ENCODE measurements at places on chromosomes 1 and 21.

DNA sequence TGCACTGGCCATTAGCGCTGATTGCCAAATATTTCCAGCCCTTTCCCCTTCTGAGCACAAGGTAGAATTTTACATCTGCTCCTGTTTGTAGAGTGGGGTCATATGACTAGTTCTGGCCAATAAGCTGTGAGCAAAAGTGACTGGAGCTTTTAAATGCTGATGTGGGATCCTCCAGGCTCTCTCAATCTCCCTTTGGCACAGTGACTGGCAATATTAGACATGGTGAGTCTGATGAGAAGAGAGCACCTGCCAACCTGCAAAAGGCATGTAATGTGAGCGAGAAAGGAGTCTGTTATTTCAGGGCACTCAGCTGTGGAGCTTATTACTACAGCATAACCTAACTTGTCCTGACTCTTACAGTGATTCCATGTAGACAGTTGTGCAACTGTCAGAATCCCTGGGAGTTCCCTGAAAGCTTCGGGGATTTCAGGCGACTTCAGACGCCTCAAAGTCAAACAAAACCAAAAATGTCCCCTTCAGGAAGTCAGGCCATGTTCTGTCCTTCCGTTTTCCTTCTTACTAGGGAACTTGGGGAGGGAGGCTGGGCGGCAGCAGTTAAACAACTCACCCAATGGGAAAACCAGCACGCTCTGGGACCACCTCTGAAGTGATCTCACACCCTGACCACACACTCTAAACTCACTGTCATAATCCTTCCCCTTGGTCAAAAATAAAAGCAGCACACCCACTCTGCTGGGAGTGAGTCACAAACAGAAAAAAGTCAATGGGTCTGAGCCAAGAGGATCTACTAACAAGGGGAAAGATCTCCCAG, 3.6 kb upstream of the RASSF5 start:
- DNase-seq = no peak

- DNase-seq = no peak
Measured at GRCh38 chr1:56188221-56188620, 391.1 kb downstream of the PLPP3 start.

- no peak for DNase-seq
Measured at GRCh38 chr1:114010433-114011184, 31.3 kb downstream of the OLFML3 start.

GRCh38 chr1:113786069-113786468, 26.2 kb downstream of the RSBN1 start:
- DNase-seq = no peak

DNA sequence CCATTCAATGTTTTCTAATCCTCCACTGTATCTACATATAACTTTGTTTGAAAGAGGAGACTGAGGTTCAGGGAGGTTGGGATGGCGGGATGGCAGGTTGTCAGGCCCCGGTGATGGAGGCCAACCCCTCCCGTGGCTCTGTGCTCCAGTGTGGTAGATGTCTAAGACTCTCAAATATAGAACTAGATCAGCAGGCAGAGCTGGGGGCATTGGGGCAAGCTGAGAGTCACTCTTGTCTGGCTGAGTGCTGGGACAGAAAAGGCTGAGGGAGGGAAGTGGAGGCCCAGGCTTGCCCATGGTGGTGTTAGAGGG, 1.7 kb downstream of the IL6R start:
- no peak for DNase-seq

DNA sequence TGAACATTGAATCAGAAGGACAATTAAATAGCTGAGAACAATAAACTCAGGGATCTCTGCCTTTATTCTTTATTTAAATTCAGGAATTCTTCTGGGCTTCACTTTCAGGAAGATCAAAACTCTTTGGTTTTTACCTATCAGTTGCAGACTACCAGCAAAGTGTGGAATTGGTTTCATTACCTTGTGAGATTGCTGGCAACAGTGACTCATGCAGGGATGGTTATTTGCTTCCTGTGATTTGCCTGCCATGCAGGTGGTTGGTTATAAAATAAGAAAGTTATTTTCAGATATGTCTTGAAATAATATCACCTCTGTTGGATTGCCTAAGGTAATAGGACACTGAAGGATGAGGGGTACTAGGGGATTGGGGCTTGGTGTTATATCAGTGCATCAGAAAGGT, 204.6 kb downstream of the PTBP2 start:
- DNase-seq = no peak

DNA sequence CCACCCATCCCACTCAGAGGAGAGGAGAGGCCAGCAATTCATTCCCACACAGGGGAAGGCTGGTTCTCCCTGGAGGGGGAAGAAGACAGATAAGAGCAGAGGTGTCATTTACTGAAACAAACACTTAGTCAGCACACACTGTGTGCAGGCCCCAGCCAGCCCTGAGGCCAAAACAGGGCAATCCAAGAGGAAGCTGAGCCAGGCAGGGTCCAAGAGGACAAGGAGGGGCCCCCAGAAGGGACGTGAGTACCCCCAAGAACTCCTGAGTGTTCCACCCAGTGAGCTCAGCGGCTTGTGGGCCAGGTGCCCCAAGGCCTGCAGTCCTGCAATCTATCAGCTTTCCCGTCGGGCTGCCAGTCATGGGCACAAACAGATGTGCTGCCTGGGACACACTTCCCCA, 15.8 kb downstream of the ADGRB2 start:
- DNase-seq = no peak

DNA sequence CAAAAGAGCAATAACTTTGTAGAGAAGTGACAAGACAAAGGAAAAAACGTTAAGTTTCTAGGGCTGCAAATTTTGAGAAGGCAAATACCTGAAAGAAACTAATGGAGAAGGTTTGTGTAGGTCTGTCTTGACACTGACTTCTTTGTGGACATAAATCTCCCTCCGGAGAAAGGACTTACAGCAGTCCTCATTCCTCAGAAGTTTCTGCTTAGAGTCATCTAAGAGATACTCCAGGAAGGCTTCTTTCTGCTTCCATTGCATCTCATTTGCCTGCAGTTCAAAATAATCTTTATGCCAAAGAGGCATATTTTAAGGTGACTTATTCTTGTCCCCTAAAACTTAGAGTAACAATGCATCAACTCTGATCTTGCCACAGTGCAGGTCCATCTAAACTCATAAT, 4.4 kb upstream of the C4BPB start:
- no peak for DNase-seq

DNA sequence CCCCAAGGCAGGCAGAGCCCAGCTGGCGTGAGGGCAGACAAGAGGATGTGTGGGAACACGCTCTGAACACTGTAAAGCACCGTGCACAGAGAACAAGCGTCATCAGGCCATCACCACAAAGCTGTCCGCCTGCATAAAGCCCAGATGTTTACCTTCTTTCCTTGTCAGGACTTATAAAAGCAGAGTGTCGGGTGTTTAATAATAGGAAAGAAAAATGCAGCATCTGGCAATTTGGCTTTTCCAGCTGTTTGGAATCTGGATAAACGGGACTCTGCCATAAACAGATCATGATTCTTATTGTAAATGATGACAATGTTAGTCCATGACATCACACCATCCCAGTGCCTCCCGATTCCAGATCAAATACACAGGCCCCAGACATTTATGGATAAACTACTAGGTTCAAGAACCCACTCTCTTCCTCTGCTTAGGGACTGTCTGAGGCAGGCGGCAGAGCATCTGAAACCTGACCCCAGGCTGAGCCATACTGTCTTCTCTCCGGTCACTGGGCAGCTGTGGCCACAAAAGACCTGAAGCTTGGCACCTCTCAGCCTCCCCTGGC, 4.2 kb downstream of the GLIS1 start:
- DNase-seq = no peak

GRCh38 chr1:22117238-22117637, 25.7 kb downstream of the WNT4 start:
- no peak for DNase-seq

DNA sequence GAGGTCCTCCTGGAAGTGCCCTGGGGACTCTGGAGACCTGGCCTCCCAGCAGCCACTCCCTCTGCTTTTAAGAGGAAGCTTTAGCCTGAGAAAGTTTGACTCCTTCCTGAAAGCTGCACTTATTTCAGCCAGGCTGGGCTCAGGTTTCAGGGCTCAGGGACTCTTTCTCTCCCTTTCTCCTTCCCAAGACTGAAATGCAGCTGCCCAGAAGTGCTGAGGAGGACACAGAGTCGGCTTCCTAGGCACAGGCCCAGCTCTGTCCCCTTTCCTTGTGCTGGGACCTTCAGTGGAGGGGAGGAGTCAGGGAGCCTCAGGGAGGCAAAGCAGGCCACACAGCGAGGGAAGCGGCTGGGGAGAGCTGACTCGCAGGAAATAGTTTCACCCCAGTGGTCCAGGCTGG, 137.3 kb downstream of the NAV1 start:
- no peak for DNase-seq

- no peak for DNase-seq
Measured at GRCh38 chr1:16249596-16250241, 12.7 kb upstream of the CPLANE2 start.

GRCh38 chr1:119510046-119510445, 3.0 kb downstream of the HSD3B1 start:
- DNase-seq = no peak

- DNase-seq = no peak
Measured at GRCh38 chr1:204989266-204990058, 53.5 kb upstream of the CNTN2 start.

GRCh38 chr1:167912294-167912693, 1.6 kb downstream of the ADCY10 start:
- no peak for DNase-seq

DNA sequence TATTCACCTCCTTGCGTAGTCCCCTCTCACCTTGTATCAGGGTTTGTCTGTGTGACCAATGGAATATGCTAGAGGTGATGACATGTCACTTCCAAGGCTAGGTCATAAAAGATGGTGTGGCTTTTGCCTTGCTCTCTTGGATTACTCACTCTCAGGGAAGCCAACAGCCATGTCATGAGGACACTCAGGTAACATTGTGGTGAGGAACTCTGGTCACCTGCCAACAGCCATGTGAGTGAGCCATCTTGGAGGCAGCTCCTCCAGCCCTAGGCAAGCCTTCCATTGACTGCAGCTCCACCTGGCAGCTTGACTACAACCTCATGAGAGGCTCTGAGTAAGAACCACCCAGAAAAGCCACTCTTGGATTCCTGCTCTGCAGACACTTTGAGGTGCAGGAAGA, 11.0 kb upstream of the HEYL start:
- DNase-seq = no peak

DNA sequence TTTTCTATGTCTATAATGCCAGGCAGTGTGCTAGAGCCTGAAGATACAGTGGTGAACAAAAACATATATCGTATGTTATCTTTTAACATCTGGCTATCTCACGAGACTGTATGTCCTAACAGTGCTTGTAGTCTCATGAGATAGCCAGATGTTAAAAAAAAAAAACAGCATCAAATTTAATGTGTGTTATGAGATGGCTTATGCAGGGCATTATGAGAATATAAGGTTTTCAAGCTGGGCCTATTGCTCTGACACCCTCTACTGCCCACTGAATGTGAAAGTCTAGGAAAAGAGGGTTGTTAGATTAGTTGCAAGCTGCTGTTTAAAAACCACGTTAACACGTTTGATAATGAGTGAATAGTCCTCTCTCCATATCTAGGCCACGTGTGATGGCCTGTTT, 109.8 kb downstream of the CACHD1 start:
- DNase-seq = no peak

DNA sequence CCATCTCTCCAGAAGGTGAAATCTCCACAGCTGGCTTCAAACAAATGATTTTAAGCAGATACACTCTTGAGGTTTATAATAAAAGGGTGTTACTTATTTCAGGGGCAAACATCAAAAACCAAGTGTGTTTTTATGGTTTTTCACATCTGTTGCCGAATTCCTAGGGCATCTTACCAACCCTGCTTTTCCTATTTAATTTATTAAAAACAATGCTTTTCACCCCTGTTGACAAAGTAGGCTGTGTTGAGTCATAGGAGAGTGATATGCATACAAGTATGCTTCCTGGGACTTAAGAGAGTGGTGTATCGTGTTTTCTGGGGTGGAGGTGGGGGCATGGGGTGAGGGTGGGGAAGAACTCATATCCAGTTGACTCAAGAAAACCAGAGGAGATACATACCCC, 29.3 kb upstream of the IL20 start:
- DNase-seq = no peak

DNA sequence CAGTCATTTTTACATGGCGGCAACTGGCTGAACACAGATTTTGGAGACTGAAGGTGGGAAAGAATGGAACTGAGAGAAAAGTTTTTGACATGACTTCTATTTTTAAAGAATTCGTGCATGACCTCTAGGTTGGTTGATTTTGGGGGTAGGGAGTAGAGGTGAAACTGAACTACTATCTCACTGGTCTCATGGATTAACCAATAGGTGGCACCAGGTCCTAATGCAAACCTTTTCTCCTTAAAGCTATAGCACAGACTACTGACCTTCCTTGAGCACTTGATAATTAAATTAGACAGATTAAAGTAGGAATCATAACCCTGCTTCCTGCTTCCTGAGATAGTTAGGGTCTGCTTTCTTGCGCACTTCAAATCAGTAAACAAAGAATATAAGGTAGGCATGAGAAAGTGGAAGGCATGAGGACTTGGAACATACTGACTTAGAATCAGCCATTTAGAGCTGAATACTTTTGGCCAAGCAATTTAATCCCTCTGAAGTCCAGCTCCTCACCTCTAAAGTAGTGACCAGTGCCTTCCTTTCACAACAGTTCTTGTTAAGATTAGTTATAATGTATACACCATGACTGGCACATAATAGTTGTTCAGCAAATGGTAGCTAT, 206.0 kb downstream of the CENPF start:
- no peak for DNase-seq

DNA sequence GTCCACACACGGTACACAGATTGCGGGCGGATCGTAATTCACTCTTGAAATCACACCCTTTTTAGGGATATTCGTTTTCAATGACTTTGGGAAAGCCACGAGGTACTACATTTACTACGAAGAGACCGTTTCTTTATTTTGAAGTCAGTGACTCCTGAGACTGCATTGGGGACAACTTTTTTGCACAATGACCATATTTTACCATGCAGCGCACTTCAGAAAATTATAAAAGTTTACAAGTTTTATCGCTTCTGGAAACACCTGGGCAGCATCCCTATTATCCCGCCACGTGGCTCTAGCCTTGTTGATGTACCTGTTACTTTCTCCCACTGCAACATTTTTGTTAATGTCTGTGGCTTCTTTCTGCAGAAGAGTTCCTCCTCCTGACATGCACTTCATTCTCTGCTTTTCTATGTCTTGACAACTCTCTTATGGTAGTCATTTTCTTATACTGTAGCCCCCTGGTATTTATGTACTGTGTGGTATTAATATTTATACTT, 1.3 kb upstream of the AKT3 start:
- no peak for DNase-seq

Data from stimulated activated CD4-positive, alpha-beta T cell treated with anti-CD3 and anti-CD28 coated beads, Interleukin-2, amount 100 ng/mL, for 4 hours (primary cell).